ENCODE measurements at places on chromosomes 3 and 15.

DNA sequence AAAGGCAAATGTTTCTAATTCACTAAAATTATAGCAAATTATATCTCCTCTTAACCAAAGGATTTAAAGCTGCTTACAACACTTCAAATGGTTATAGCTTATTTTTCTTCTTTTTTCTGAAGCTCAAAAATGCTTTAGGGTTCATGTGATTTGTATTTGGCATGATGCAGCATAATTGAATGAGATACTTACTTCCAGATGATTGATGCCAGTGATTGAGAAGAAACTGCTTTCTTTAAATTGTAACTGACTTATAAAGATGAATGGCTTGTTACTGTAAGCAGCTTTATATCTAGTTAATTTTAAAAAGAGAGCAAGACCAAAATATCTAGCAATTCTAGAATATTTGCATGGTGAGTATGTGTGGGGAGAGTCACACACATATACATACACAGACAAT, 270.7 kb upstream of the THRB start:
- DNase-seq, result no peak

DNA sequence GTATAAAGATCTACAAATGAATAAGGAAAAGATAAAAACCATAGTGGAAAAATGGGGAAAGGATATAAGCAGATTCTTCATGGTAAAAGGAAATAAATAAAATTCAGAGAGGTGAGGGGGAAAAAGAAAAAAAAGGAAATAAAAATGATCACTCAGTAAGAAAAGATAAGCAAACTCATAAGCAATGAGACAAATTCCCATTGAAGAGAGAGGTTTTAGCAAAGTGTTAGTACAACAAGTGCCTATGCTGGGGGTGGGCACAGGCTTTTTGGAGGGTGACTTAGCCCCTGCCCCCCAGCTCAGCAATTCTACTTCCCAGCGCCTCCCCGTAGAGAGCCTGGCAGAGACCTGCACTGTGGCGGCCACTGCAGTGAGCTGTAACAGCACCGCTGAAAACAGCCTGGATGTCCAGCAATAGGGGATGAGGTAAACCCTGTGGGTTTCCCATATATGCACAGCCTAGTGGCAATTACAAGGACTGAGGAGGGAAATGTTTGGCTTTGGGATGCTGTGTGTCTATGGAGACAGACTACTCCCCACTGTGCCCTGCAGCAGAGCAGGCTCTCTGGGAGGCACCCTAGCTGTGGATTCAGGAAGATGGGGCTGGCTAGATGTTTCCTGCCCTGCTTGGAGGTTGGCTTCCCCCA, 23.7 kb upstream of the SFMBT1 start:
- no peak for DNase-seq

DNA sequence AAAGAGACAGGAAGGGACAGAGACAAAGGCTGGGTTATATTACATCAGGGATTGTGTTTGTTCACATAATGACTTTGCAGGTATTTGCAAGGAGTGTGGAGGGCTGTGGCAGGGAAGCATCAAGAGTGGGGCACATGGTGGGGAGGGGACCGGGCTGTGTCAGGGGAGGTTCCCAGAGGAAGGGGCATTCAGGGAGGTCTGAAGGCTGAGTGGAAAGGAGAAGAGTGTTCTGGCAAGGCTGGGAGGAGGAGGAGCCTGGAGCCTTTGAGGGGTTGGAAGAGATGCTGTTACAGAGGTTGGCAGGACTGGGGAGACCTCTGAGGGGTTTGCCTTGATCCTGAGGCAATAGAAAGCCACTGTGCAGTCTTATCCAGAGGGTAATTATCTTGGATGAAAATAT, 49.4 kb downstream of the EXOG start:
- DNase-seq, result no peak

DNA sequence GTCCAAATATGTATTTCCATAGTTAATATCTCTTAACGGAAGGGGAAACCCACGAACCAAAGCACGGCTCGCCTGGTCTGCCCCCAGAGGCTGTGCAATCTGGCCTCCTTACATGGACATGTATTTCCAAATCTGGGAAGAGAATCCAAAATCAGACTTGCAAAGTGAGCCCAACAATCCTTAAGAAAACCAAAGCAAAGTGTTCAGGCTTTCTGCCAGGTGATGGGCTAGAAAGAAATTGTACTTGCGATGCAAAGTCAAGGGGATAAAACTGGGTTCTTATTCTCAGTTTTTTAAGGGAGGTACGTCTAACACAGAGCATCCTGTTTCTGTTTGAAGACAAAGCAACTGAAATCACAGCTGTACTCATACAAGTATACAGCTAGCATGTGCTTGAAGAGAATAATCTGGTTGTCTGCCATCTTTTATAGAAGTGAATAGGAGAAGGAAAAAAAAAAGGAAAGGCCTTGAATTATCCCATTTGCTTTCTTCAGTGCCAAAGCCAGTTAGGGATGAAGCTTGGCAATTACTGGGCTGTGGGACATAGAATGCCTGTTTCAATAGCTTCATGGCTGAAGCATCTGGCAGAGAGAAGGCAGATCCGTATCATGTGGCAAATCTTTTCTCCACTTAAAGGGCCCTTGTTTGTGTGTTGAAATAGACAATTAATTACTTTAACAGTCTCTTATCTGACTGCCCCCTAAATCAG, 48.4 kb downstream of the LRIG1 start:
- DNase-seq, result no peak

DNA sequence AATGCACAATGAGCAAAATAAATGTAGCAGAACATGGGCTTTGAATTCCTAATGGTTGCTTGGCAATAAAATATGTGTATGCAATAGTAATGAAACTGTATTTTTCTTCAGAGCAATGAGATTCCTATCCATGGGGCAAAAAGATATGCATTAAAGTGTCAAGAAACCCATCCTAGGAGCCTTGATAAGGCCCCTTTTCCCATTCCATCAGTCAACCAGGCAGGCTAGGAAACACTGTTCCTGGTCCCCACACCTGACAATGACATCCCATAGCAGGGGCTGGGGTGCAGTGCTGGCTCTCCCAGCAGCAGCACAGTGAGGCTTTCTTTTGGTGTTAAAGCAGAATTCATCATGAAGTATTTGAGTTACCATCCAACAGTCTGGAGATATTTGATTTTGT, 113.3 kb upstream of the AGTR1 start:
- no peak for DNase-seq

DNA sequence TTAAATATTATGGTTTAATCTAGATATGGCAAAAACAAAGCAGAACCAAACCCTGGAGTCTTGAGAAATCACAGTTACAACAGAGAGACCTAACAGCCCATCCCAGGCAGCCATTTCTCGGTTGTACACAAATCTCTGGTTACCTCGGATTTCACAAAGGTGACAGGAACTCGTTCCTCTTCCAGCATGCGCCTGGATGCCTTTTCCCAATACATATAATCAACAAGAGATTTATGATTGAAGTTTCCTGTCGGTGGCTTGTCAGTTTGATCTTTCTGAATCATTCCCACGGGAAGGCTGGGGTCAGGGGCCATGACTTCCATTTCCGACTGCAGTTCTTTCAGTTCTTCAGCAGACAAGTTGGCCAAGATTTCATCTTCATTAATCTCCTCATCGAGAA, 445 bp downstream of the LMOD3 start:
- DNase-seq, result no peak

GRCh38 chr3:47394140-47394870, 13.5 kb downstream of the PTPN23 start:
- DNase-seq, result no peak

DNA sequence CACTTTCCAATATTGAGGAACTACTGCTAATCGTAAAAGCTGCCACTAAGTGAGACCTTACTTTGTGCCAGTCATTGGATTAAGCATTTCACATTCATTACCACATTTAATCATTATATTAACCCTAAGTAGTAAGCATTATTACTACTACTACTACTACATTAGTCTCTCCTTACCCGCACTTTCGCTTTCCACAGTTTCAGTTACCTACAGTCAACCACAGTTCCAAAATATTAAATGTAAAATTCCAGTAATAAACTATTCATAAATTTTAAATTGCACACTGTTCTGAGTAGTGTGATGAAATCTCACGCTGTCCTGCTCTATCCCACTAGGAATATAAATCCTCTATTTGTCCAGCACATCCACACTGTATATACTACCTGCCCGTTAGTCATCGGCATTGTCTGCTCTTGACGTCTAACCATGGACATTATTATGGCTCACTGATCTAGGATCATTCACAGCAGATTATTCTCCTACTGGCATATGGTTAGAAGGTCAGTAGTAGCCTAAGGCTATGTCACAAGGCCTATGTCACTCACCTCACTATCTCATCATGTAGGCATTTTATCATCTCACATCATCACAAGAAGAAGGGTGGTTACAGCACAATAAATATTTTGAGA, 121.1 kb downstream of the GSK3B start:
- DNase-seq, result no peak

GRCh38 chr3:177789500-177789899, 592.2 kb upstream of the TBL1XR1 start:
- DNase-seq, result no peak

- DNase-seq, result no peak
Measured at GRCh38 chr3:14915636-14916222, 31.7 kb upstream of the NR2C2 start.

GRCh38 chr3:185807445-185808068, 17.3 kb downstream of the IGF2BP2 start:
- peak; percentile 91 for DNase-seq

GRCh38 chr3:114336122-114336697, 42.4 kb downstream of the TIGIT start:
- DNase-seq, result no peak

Data from T1000 (cell line).